Spinal cord (tissue), 10 donors: ENCODE measurements at places on chromosomes 2 and 18. TPM values are rescaled to one million over a fixed set of nuclear protein-coding genes. Genes with fewer than 3 reads are reported as not detected.
A peak's percentile ranks its signal among the peaks of the same experiment; 100 is the strongest.

The SLC38A11 gene
- 2.2 TPM for polyA plus RNA-seq

GRCh38 chr2:227906991-227907390, 35.6 kb downstream of the DAW1 start:
- H3K4me1 ChIP-seq, result no peaks in the 10 kb centered on the region
- H3K27me3 ChIP-seq, result no peaks in the 10 kb centered on the region
- H3K36me3 ChIP-seq, result no peaks in the 10 kb centered on the region
- no peak for DNase-seq

The ATIC gene
- 54.6 TPM for polyA plus RNA-seq

DNA sequence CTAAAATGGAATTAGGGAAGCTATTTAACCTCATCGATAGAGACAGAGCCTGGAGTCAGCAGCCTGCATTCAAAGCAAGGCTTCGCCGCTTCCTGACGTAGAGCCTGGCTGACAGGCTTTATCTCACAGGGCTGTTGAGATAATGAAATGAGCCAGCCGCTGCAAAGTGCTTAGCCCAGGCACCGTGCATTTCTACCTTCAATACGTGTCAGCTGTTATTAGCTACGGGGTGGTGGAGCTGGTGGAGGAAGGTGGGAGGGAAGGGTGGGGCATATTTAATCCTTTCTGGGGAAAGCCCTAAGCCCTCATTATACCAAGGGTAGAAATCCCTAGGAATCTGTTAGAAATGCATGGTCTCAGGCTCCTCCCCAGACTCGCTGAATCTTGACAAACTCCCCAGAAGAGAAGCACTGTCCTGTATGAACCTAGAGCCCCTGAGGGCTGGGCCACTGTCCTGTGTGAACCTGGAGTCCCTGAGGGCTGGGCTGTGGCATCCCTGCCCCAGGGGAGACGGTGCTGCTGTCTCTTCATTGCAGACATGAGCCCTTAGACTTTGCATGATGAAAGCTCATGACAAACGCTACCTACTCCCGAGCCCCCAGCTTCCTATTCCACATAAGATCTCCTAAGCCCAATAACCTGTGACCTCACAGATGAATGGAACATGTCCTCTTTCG, 72.4 kb downstream of the ALPK2 start:
- no peak overlapping the region for H3K27ac ChIP-seq
- H3K27me3 ChIP-seq, result no peaks in the 10 kb centered on the region
- no peak for DNase-seq
- H3K4me3 ChIP-seq, result no peak overlapping the region
- H3K36me3 ChIP-seq, result no peaks in the 10 kb centered on the region
- H3K4me1 ChIP-seq, result peaks cover 7% of the 10 kb centered on the region

The SCYGR4 gene
- 0.51 TPM for polyA plus RNA-seq

DNA sequence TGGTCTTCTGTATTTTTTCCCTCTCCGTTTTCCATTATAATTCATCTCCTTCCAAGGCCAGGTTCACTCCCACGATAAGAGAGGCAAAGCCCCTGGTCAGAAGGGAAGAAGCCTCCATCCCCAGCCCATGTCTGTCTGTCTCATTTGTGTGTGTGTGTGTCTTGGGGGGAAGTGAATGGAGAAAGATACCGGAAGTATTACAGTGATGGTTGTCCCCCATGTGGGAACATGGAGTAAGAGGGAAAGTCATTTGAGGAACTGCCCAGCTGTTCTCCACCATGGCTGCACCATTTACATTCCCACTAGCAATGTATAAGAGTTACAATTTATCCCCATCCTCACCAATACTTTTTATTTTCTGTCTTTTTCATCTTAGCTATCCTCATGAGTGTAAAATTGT, 113.6 kb upstream of the ATP8B1 start:
- H3K4me1 ChIP-seq, result peaks cover 7% of the 10 kb centered on the region
- H3K4me3 ChIP-seq, result no peak overlapping the region
- no peaks in the 10 kb centered on the region for H3K27me3 ChIP-seq

The SIX3 gene
- not detected for polyA plus RNA-seq

DNA sequence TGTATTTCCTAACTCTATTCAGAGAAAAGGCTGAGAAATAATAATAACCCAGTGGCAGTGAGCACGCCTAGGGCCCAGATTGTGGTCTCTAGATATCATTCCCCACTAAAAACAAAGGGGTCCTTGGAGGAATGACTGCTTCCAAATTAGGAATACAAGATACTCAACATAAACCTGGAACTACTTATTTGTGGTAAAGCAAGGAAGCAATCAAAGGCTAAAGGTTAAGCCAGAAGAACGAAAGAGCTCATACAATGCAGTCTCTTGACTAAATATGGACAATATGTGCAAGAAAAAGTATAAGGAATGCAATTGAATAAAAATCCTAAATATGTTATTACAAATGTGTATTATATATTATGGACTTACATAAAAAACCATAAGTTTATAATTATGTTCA, 253.5 kb upstream of the NRP2 start:
- H3K36me3 ChIP-seq, result no peaks in the 10 kb centered on the region
- H3K27me3 ChIP-seq, result no peaks in the 10 kb centered on the region
- H3K4me3 ChIP-seq, result no peak overlapping the region
- no peak overlapping the region for H3K27ac ChIP-seq

DNA sequence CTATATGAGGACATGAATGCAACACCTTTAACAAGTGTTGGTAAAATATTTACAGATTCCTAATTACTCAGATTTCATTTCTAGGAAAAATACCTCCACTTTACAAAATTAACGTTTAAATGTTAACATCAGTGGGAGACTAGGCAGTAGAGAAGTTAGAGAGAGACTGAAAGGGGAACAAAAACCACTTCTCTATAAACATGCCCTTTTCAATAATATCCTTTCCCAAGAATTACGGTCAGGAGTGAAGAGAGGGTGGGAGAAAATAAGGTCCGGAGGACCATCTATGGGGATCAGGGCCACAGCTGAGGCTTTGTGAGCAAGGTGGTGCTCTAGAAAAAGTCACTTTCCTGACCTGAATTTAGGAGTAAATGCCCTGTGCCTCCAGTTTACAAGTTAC, 65.3 kb upstream of the WIPF1 start:
- H3K27ac ChIP-seq, result peak overlapping the region; percentile 79
- H3K27me3 ChIP-seq, result no peaks in the 10 kb centered on the region

DNA sequence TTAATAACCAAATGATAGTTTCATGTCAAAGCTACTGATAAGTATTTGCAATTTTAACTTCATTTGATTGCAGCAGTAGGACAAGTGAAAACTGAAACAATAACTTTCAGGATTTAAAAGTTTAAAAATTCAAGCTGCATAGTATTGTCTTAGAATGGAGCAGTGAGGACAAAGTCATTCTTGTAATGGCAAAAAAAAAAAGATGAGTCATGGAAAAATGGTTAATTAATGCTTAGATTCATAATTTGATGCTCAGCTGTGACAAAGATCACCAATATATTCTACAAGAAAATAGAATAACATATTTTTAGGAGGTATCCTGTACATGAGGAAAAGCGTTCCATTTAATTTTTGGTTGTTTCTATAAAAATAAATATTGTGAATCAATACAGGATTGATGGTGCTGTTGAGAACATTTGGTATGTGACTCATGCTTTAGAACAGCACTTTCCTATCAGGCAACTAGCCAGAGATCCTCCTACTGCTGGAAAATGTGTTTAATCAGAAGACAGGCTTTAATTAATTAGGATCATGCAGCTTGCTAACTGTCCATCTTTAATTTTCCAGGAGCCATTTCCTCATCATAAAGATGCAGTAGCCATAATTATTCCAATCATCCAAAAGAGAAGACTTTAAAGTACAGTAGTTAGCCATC, 239.0 kb upstream of the MMADHC start:
- no peaks in the 10 kb centered on the region for H3K36me3 ChIP-seq
- no peak overlapping the region for H3K27ac ChIP-seq
- no peaks in the 10 kb centered on the region for H3K4me1 ChIP-seq
- no peak for DNase-seq
- H3K27me3 ChIP-seq, result no peaks in the 10 kb centered on the region
